ENCODE measurements at places on chromosomes 3 and 15.

- DNase-seq, result peak; percentile 92
These were observed at the start of gene LZTFL1 for GRCh38 chr3:45841757-45842491. LZTFL1 (minus strand) TSS chr3:45842119; CDS start chr3:45841991, 128 bp downstream.

DNA sequence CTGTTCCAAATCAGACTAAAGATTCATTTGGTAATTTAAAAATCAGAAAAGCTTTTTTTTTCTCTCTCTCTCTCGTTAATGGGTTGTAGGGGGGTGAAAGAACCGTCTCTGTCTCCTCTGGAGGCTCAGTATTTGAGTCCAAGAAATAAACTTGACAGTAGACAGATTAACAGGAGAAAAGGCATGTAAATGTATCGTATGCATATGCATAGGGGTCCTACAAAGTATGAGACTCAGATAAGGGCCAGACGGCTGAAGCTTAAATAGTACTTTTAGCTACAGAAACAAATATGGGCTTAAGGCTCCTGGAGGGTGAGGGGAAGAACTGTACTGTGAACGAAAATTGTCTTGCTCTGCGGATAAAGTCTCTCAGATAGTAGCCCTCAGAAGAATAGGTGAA, 42.4 kb downstream of the PIK3CA start:
- no peak for DNase-seq

DNA sequence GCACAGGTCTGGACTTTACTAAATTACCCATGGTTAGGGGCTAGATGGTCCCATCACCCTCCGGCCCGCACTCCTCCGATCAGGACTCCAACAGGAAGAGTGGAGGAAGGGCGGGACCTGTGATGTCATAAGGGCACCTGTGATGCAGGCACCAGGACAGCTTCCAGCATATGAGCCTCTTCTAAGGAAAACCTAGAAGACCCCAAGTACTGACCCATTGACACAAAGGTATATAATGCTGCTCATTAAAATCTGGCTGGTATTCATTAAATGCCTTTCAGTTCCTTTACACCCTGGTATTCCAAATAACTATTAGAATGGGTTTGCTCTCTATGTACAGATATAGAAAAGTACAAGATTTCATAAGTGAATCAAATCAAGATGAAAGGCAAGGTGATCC, at the start of gene IQCF5:
IQCF5 (minus strand) TSS at position 101 of the 400 bp plus-strand sequence; CDS start at position 31, 70 bp downstream.
- DNase-seq, result no peak

DNA sequence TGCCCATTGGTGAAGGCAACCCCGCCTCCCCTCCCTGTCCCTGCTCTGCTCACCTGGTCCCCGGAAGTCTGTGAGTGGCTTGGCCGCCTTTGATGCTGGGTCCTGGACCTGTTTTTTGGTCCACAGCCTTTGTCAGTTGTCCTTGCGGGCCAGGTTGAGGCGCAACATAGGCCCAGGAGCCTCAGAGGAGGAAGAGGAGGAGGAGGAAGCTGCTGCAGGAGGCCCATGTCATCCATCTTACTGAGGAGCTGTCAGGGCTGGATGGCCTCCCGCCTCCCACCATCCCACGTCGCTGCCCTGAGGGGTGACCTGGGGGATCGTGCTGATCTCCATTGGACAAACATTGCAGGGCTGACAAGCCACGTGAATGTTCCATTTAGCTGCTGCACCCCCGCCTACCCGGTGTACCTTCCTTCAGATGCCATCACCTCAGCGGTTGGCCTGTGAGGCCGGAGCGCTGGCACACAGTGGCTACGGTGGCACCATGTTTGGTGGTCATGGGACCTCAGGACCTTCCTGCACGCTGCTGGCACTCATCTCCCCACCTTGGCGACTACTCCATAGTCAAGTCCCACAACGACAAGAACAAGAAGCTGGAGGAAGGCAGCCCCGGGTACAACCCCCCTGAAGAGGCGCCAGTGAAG, 106.3 kb downstream of the SMAD6 start:
- no peak for DNase-seq

DNA sequence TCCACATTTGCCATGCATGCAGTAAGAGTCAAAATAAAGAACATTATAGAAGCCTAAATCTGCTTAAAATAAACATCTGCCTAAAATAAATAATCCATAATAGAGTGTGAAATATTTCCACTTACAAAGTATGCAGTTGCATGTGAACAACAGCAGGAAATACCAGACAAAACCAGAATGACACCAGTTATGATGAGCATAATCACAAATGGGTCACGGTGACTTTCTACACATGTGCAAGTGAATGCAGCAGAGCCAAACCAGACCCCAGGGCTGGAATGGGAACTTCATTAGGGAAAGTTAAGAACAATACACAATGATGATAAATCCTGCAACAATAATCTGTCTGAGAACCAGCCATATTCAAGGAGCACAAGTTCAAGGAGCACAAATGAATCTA, 615.5 kb downstream of the ROBO2 start:
- DNase-seq, result no peak

DNA sequence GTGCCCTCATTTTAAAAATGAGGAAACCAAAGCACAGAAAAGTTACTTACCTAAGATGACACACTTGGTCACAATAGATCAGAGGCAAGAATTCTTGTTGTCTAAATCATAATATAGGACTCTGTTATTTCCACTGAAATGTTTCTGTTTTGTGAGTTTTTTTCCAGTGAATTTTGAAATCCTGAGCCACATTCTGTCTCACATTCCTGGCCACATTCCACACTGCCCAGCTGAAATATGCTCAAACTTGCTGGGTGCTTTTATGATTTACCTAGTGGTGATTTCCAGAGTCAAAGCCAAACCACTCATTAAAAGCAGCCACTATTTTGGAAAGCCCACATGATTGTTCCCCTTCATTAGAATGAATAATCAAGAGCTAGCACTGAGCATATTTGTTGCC, 82.3 kb upstream of the NPHP3 start:
- DNase-seq, result no peak

DNA sequence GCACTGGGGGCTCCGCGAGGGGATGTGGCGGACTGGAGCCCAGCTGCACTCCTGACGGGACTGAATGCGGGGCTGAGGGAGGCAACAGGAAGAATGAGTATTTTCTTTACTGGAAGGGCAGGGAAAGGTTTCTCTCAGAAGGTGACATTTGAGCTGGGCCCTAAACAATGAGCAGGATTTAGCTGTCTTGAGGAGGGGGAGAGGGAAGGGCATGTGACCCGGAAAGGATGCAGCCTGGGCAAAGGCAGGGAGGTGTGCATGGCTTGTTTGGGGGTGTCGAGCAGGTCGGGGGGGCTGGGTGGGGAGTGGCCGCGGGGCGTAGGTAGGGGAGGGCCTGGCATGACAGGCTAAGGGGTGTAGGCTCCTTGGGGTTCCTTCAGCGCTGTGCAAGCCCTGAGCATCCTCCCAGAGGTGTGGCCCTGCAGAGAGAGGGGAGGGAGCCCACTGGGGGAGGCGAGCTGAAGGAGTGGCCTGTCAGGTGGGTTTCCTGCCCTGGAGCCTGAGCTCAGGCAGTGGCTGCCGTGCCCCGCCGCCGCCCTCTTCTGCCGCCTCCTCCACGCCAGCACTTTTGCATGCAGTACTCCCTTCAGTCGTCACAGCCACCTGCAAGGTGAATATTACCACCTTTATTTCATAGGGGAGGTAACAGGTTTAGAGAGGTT, 17.2 kb upstream of the ANKDD1A start:
- no peak for DNase-seq

DNA sequence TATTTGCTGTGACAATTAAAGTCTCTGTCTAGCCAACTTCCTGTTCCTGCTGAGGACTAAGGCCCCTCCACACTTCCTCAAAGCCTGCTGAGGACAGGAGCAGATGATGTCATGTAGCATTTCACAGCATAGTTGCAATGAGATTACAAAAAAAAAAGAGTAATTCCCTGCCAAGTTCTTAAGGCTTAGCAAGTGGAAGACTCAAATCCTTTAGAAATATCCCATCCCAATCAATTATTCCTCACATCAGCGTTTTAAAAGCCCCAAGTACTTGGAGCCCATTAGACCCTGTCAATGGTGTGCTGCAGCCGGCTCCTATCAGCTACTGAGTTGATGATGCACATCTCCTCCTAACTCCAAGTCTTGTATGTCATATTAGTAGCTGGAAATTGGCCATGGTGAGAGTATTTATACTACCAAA, 51.7 kb downstream of the TRANK1 start:
- peak; percentile 37 for DNase-seq

DNA sequence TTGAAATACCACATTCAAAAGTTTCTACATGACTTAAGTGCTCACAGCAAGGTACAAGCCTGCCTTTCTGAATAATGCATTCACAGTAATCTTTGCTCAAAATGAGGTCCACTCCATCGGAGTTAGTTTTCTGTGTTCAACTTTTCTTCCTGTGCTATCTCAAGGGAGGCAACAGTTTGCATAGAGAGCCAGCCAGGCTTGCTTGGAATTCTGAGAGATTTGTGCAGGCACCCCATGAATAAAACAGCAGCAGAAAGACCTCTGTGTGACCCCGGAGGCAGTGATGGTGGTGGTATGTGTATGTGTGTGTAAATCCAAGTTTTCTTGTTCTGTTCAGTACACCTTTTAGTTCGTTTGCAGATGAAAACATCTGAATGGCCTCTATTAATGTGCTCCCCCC, 124.0 kb downstream of the ADAMTS9 start:
- DNase-seq, result no peak

- no peak for DNase-seq
These were observed 65.6 kb downstream of the WDR72 start for GRCh38 chr15:53693729-53694475.

DNA sequence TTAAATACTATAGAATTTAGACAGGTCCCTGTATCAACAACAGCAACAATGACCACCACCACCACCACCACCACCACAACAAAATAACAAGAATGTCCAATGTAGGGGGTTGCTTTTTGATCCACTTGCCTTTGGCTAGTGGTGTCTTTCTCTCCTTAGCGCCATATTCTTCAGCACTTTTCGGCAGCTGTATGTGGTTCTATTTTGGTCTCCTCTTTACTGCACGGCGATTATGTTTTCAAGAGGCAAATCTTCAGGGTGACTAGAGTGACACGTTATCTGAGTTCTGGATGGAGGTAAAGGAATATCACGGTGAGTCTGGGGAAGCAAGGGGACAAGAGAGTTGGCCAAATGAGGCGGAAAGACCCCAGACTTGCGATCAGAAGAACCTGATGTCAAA, 56.1 kb downstream of the ST6GAL1 start:
- DNase-seq, result no peak

- no peak for DNase-seq
These were observed 551.5 kb downstream of the FOXP1 start for GRCh38 chr3:71031914-71032521.

DNA sequence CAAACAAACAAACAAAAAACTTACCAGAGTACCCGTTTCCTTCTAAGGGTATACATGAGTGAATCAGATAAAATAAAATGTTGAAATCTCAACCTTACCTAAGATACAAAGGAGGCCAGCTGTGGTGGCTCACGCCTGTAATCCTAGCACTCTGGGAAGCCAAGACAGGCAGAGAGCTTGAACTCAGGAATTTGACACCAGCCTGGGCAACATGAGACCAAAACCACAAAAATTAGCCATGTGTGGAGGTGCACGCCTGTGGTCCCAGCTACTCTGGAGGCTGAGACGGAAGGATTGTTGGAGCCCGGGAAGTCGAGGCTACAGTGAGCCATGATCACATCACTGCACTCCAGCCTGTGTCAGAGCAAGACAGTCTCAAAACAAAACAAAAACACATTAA, 11.0 kb upstream of the FAM219B start:
- no peak for DNase-seq

- peak; percentile 18 for DNase-seq
These were observed 140.2 kb downstream of the CACNA2D3 start for GRCh38 chr3:54262541-54262940.

DNA sequence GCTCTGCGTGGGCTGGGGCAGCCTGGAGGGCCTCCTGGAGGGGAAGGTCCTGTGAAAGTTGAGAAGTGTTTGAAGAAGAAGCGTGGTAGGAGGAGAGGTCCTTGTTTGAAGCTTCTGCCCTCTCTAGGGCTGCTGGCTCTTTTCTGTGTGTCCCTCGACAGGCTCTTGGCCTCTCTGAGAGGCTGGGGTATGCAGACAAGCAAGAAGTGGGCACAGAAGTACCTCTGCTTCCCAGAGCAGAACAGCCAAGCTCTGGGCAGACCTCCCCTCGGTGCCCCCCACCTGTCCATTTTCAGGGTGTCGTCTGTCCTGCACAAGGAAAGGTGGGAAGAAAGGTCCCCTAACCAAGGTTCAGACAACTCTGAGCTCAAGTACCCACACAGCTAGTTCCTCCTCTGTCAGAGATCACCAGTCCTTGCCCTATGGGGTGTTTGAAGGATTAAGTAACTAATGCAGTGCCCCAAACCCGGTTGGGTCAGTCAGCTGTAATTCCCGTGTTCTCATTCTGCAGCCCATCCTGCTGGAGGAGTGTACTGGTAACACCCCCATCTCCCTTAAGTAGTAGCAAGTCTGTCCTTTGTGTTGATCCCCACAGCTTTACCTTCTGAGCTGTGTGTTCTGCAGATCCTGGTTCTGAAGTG, 6.3 kb downstream of the CSK start:
- DNase-seq, result no peak

DNA sequence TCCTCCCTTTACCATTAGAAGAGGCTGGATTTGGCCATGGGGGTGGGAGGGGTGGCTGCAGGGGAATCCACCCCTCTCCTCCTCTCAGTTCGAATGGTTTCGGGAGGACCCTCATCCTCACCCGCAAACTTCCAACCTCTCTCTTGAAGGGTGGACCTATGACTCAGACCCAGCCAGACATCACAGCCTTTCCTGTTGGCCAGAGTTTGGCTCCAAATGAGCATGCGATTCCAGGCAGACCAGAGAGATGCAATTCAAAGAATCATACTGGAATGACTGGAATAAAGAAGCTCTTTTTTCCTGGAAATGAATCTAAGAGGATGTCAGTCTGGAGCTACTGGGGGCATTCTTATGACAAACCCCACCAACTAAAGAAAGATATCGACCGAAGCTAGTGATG, 516.7 kb upstream of the MDFIC2 start:
- no peak for DNase-seq

GRCh38 chr3:82355228-82355627, 593.8 kb upstream of the GBE1 start:
- no peak for DNase-seq

DNA sequence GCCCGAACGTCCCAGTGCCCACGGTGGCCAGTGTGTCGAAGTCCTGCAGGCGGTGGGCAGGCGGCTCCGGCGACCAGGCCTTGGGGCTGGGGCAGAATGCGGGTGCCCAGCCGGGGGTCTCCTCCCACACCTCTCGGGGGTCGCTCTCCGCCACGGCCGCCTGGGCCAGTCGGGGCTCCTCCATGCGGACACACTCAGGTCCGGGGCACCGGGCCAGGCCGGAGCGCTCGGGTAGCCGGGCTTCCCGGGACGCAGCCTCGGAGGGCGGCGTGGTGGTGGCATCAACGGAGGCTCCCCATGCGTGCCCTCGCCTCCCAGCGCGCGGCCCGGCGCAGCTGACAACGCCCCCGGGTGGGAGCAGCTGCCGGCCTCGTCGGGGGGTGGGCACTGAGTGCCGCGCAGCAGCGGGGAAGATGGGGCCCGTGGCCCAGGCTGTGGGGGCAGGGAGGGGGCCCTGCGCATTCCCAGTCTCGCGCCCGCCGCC, 30.1 kb upstream of the CERS3 start:
- DNase-seq, result no peak

DNA sequence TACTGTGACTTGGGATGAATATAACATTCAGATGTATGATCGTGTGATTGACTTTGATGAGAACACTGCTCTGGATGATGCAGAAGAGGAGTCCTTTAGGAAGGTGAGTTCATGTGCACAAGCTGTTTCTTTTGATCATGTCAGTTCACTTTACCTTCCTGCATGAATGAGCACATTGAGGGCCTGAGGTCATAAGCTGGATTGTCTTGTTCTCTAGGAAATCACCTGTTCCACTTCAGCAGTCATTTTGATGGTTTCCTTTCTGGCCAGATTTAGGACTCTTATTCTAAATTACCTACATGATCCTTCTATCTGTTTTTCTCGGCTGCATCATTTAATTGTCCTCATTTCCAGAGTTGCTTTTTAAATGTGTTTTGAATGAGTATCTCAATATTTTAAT, 4.1 kb downstream of the RCN2 start:
- DNase-seq, result no peak
